ENCODE measurements at places on chromosomes 3 and 15.

GRCh38 chr3:71322154-71322553, 261.4 kb downstream of the FOXP1 start:
- DNase-seq = no peak

DNA sequence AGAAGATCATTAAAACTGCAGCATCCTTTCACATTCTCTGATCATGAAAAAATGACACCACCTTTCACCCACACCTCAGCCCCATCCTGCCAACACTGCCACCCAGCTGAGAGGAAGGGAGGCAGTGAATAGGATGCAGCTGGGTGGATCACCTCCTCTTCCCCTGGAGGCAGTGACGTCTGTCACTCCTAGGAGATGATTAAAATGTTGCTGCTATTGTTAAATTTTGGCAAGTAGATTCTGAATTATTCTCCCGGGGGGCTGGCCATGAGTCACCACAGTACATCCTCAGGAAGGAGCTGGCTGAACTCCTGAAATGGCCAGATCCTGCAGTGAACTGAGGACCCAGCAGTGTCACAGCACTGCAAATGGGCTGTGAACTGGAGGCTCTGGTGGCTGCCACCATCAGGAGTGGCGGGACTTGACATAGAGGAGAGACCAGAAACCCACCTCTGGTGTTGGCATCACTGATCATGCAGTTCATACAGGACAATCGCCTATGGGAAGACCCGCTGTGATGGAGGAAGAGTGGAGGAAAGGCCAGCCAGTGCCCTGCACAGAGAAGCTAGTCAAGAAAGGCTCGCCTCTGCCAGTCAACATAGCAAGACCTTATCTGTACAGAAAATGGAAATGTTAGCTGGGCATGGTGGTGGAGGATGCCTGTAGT, 199.1 kb downstream of the FAM43A start:
- peak; percentile 17 for DNase-seq

GRCh38 chr3:132180337-132180791, 136.8 kb upstream of the ACP3 start:
- peak; percentile 1 for DNase-seq

GRCh38 chr3:104279617-104280016, 1087.1 kb upstream of the ALCAM start:
- DNase-seq = no peak

DNA sequence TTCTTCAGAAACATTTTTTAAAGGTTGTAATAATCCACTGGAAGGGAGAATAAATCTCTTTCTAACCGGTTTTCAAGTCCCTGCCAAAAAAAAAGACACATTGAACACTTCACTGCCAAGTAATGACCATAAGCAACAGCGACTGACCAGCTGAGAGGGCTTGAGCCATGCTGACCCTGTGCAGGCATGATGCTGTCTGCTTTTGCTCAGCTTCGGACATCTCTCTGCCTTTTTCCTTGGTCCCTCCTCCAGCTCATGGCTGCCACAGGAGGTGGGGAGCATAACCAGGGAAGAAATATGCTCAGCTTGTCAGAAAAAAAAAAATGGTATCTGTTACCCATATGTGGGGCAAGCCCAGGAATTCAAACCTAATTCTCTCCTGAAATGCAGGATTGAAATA, 1.5 kb downstream of the IGSF10 start:
- no peak for DNase-seq

DNA sequence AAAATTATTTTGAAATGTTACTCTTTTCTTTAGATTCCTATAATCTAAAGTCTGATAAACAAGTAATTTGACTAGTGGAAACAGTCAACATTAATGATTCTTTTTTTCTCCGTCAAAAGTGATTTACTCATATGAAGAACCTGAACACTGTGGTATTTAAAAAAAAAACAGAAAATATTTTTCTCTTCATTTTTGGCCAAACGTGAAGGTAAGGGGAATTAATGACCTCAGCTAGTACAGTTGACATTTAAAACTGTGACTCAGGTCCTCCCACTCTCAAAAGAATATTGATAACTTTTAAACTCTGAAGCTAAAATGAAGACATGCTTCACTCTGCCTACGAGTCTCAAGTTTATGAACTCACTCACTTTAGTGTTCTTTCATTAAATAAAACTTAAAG, 34.5 kb downstream of the TIGIT start:
- no peak for DNase-seq

DNA sequence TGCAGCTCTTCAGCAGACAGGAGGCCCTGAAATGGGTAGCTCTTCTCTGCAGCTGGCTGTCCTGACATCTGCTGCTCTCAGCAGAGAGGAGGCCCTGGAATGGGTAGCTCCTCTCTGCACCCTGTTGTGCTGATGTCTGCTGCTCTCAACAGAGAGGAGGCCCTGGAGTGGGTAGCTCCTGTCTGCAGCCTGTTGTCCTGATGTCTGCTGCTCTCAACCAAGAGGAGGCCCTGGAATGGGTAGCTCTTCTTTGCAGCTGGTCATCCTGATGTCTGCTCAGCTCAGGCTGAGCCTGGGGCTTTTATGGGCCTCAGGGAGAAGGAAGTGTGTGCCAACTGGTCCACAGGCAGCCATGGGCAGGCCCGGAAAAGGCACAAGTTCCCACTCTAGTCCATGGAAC, 66.6 kb downstream of the PIK3CB start:
- no peak for DNase-seq

DNA sequence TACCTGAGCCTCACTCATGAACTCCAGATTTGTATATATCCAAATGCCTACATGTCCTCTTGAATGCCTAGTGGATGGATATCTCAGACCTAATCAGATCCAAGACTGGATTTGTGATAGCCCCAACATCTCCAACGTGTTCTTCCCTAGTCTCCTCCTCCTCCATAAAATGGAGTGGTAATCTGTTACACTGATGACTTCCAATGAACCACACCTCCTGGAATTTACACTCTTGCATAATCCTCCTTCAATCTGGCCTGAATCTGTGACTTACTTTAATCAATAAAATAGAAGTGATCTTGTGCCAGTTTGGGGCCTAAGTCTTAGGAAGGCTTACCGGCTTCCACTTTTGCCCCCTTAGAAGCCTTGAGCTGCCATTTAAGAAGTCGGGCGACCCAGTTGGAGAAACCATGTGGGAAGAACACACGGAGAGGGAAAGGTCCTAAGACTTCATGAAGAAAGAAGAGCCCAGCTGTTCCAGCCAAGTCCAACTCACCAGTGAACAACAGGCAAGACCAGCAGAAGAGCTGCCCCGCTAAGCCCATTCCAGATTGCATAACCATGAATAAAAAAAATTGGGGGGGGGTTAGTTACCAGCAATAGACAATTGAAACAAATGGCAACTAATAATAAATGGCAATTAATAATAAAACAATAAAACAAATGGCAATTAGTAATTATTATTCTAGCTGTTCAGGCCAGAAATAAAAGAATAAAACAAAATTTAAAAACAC, 164.3 kb downstream of the STT3B start:
- DNase-seq = no peak

DNA sequence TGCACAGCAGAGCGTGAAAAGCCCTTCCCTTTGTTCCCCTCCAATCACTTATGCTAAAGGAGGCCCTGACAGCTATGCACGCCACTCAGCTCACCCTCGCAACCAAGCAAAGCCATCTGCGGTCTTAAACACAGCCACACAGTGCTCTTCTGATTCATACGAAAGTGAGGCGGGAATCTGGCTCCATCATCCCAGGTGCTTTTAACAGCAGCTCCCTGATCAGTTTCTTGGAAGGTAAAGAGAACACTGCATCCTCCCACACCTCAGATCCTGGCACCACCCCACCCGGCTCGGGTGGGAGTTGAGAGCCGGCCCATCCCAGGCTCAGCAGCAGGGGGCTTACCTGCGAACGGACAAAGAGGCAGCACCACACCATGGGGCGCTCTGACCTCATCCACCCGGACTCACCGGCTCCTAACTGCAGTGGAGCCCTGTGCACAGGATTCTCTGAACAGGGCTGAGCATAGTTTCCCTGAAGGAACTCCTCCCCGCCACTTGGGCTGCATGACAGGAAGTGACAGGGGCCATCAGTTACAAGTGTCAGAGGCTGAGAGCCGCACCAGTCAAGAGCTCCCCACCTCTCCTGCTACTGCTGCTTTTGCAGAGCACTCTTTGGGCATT, 114.3 kb upstream of the ARHGEF3 start:
- DNase-seq = peak; percentile 38

- DNase-seq = no peak
Measured at GRCh38 chr3:196868297-196868661, 559 bp downstream of the SENP5 start.

GRCh38 chr3:152713989-152714388, 120.9 kb upstream of the P2RY1 start:
- DNase-seq = no peak

GRCh38 chr3:66037330-66037985, 1.3 kb downstream of the MAGI1 start:
- DNase-seq = peak; percentile 77

DNA sequence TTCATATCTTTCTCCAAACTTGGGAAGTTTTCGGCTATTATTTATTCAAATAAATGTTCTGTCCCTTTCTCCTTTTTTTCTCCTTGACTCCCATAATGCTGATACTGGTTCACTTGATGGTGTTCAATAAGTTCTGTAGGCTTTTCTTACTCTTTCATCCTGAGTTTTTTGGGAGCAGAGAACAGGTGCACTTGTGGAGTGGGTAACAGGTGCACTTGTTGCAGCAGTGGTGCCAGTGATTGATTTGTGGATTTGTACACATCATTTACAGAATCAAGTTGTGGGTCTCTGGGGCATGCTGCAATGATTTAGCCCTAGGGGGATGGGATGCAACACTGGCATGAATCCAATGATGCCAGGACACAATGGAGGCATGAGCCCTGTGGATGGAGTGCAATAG, 14.8 kb upstream of the OR5H1 start:
- DNase-seq = no peak

DNA sequence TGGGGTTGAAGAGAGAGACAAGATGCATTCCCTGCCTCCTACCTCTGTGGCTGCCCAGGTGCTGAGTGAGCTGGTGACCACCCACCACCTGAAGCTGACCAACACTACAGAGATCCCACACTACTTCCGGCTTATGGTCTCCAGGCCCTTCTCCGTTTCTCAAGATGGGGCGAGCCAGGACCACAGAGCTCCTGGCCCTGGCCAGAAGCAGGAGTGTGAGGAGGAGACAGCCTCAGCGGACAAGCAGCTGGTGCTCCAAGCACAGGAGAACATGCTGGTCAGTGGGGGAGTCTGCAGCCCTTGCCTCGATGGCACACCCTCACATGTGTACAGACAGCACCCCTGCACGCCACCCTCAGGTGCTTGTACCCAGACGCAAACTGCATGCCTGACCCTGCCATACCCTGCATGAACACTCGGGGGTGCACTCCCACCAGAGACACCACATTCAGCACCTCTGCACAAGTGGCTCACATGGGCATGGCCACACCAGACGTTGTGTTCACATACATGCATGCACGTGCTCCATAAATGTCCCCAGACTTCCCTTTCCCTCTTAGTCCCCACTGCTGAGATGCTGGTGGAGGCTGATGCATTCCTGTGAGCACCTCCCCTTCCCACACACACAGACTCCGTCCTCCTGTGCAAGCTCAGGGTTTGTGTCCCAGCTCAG, 19.0 kb downstream of the ACAA1 start:
- peak; percentile 70 for DNase-seq

GRCh38 chr3:33911525-33912322, 113.3 kb downstream of the PDCD6IP start:
- DNase-seq = no peak

GRCh38 chr3:43191116-43191515, 85.2 kb upstream of the POMGNT2 start:
- no peak for DNase-seq

DNA sequence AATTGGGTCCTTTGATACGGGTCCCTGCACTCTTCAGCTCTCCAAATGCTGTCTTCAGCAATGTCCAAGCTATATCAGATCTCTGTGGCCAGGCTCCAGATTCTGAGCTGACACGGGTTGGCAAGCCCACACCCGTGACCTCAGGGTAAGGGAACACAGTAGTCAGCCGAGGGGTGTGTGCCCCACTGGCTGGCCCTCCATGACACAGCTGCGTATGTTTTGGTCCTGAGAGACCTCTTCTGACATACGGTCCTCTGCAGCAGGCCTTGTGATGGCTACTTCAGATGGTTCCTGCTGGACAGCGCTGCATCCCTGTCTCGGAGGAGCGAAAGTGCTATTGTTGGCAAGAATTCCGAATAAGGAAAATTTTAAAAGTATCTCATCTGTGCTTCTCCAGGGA, 85.2 kb upstream of the ADAMTS17 start:
- peak; percentile 36 for DNase-seq

- no peak for DNase-seq
Measured at GRCh38 chr3:195111319-195111705, 159.6 kb downstream of the XXYLT1 start.

GRCh38 chr3:52428151-52429005, 16.5 kb downstream of the SEMA3G start:
- DNase-seq = peak; percentile 66

- DNase-seq = no peak
Measured at GRCh38 chr3:23926246-23926645, 9.3 kb downstream of the RPL15 start.

DNA sequence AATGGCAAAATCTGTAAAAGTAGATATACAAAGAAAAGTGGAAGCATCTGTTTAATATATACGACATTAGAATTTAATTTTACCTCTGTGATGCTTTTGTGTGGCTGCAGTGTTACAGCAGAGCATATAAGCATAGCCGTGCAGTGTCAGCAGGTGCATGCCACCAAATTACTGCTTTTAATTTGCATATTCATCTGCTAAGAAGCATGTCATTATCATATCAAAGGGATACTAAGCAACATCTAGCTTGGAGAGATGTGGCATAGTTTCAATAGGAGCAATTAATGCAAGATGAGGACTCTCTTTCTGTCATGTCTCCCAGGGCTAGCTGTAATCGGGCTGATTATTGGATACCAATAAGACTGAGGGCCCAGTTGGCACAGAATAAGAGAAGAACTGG, 214.4 kb upstream of the SOX2 start:
- no peak for DNase-seq

DNA sequence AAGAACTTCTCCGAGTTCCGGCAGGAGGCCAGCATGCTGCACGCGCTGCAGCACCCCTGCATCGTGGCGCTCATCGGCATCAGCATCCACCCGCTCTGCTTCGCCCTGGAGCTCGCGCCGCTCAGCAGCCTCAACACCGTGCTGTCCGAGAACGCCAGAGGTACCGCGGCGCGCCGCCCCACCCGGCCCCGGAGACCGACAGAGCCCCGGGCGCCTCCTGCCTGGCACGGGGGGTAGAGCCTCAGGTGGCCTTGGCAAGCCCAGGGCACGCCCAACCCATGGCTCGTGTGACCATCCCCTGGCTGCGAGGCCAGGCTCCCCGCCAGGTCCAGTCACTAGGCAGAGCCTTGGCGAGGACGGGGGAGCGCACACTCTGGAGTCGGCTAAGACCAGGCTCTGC, 134.1 kb downstream of the LRRK1 start:
- no peak for DNase-seq

DNA sequence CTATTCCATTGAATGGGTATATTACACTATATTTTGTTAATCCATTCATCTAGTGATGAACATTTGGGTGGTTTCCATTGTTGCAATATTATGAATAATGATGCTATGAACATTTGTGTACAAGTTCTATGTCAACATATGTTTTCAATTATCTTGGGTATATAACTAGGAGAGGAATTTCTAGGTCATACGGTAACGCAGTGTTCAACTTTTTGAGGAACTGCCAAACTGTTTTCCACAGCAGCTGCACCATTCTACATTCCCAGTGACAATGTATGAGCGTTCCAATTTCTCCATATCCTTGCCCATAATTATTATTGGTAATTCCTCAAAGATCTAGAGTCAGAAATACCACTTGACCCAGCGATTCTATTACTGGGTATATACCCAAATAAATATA, 24.1 kb upstream of the RORA start:
- no peak for DNase-seq

- DNase-seq = no peak
Measured at GRCh38 chr15:100558771-100559254, 30.1 kb upstream of the CERS3 start.

- peak; percentile 89 for DNase-seq
Measured at GRCh38 chr15:52078876-52079700, 33.5 kb downstream of the BCL2L10 start.
